ENCODE measurements at places on chromosomes 1 and 21.

GRCh38 chr1:219463636-219464035, 149.3 kb downstream of the ZC3H11B start:
- DNase-seq, result no peak

DNA sequence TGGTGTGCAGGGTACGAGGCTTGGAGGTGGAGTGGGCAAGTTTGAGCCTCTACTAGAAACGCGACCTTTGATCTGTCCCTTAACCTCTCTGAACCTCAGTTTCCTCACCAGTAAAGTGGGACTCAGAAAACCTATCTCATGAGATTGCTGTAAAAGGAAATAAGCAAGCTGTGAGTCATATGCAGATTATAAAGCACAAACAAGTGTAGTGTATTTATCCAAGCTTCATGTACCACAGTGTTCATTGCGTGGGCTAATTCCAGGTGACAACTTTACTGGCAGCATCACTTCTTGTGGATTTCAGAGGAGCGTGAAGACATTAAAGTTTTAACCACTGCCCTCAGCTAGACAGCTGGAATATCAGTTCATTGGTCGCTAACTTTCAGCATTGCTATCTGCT, 44.4 kb downstream of the ZNF697 start:
- no peak for DNase-seq

DNA sequence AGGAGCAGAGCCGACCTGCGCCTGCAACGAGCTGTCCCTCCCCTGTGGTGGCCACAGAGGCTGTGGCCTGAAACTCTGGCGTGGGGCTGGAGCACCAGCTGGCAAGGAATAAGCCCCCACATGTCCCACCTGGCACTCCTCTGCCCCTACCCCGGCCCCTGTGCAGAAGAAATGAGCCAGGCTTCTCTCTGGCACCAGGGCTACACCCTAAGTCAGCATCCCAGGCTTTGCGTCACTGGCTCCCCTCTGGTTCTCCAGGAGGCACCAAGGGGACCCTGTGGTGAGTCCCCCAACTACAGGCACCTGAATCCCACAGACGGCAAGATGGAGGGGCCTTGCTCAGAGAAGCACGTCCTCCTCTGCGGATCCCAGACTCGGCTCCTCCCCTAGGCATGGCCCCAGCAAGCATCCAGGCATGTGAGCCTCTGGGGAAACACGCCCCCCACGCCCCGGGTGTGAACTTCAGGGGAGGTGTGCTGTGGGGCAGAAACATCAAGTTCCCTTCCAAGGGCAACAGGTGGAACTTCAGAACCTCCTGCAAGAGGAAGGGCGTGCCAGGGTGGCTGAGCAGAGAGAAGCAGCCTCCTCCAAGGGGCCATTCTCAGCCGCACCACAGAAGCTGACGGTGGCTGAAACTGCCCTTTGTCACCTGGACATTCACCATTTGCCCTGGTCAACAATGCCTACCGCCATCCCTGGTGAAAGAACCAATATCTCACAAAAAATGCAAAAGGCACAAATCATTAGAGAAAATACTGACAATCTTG, 2.9 kb downstream of the KRTAP10-7 start:
- DNase-seq, result no peak

DNA sequence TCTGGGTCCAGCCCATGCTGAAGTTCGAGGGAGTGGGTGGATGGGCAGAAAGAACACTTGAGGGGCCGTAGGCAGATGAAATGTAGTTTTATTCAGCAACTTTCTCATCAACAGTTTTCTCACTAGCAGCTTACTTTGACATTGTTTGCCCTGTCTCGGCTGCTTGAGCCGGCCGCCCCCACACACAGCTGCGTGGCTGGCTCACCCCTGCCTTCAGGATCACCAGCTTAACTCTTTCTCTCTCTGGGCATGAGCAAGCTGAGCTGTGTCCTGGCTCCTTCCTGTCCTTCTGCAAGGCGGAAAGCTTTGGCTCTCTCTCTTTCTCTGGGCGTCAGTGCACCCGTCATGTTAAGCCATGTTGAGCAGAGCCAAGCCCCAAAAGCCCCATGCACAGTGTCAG, 104.4 kb upstream of the GNG12 start:
- DNase-seq, result no peak

DNA sequence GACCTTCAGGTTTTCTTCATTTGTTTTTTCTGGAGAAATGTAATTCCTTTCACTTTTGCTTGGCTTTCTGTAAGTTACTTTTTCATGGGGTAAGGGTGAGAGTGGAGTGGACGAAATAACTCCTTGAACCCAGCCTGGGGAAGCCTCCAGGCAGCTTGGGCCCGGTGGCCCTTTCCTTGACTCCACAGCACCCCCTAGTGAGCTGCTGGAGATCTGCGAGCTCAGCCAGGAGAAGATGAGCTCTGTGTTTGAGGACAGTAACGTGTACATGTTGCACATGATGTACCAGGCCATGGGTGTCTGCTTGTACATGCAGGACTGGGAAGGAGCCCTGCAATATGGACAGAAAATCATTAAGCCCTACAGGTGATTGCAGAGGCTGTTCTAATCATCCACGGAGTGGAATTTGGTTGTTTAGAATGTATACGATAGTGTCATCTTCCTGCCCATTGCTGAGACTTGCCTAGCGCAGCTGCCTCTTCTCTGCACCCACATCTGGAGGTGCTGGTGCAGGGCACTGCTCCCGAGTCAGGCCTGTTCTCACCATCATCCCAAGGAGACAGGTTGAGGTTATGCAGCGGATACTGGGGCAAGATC, 51.0 kb downstream of the SMYD2 start:
- DNase-seq, result peak; percentile 89

- no peak for DNase-seq
These were observed 32.6 kb downstream of the ESRRG start for GRCh38 chr1:216690603-216691002.

DNA sequence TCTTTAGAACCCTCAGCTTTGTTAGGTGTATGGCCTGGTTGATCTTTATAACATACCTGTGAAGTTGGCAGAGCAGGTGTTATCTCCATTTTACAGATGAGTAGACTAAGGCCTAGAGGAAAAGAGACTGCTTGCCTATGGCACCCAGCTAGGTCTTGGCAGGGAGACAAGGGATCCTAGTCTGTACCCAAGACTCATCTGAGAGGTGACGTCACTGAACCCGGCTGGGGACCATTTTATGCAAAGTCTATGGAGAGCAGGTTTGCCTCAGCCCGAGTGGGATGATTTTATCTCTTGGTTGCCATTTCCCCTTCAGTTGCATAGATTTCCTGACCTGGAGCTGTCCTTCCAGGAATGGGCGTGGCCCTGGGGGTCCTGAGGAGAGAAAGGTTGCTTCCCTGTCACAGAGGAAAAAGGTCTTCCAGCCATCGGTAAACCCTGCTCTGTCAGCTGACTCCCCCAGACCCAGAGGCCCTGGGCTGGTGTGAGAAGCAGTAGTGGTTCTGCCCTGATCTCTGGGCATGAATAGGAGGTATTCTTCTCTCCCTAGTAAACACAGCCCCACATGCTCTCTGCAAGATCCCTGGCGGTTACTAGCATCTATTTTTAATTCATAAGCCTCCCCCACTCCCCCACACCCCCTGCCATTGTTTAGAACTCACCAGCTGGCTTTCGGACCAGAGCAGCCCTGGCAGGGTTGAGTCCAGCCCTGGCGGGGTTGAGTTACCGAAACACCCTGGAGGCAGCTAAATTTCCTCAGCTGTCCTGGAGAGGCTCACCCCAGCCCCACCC, 19.6 kb downstream of the TMCC2 start:
- no peak for DNase-seq

- no peak for DNase-seq
These were observed 202.3 kb upstream of the BRINP3 start for GRCh38 chr1:190679983-190680382.

Measured in K562 (cell line).